ENCODE measurements at places on chromosomes 11 and 22.

GRCh38 chr22:35517769-35518530, 22.7 kb upstream of the RASD2 start:
- no peak for DNase-seq

GRCh38 chr11:45676522-45677095, 11.2 kb upstream of the CHST1 start:
- no peak for DNase-seq

GRCh38 chr11:8624698-8625097, 30.7 kb upstream of the STK33 start:
- DNase-seq = no peak

- no peak for DNase-seq
Observed at GRCh38 chr11:46912526-46913150, 5.7 kb downstream of the LRP4 start.

- no peak for DNase-seq
Observed at GRCh38 chr11:135009125-135009524, 597.1 kb upstream of the B3GAT1 start.

DNA sequence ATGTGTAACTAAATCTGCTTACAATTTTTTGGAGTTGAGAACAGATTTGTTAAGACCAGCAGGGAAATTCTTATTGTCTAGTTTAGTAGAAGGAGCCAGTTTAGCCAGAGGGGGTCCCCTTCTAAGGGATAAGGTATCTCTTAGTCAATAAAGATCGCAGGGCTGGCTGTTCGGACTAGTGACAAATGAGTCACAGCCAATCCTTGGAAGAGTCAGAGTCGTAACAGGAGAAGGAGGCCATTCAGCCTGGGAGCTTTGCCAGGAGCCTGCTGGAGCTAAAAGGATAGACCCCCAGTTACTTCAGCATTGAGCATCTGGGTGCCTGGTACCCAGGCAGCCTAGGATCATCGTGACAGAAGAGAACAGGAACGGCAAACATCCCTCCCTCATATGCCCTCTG, 191.6 kb upstream of the ARHGAP20 start:
- no peak for DNase-seq

DNA sequence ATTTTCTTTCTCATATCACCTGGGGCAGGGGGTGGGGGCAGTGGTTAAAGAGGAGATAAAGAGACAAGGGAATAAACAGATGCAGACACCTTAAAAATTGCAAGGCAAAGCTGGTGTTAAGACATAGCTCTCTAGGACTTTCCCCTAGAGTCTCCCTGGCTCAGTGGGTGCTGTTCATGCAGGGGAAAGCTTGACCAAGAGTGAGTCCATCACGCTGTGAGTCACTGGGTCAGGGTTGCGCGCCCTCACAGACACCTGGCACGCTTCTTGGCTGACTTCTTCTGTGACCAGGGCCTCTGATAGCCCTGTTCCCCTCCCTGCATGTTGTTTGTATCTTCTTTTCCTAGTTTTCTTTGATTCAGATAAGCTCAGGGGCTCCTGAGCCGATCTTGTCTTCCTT, 31.9 kb downstream of the COMMD9 start:
- no peak for DNase-seq

DNA sequence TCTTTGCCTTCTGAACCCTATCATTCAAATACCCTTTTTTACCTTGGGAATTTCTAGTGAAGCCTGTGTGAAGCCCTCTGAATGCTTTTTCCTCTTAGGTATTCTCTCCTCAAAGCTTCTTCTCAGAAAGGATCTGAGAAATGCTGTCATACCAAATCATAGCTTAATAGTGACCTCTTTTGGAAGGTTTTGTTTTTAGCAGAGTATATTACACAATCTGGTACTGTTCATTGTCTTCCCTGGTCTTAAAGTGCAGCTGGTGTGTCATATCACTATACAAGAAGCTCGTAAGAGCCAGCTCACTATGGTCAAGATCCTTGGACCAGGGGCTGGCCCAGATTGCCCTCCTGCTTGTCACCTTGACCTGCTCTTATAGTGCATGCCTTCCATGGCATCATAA, 204.4 kb upstream of the ANO5 start:
- DNase-seq = no peak

DNA sequence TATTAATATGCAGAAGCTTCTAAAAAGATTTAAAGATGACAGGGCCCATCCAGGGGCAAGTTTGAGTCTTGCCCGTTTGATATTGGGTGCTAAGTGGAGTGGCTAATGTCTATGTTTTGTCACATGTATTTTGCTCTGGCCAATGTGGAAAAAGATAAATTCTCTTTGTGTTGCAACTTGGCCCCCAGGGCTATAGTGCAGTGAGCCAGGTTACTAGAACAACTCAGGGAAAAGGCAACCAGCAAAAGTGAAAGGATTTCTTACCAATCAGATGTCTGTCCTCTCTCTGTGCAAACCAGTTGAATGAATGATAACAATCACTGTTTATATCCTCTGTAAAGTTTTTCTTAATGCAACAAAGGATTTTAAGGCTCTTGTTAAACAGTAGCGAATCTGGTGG, 4.6 kb upstream of the CLNS1A start:
- DNase-seq = no peak

DNA sequence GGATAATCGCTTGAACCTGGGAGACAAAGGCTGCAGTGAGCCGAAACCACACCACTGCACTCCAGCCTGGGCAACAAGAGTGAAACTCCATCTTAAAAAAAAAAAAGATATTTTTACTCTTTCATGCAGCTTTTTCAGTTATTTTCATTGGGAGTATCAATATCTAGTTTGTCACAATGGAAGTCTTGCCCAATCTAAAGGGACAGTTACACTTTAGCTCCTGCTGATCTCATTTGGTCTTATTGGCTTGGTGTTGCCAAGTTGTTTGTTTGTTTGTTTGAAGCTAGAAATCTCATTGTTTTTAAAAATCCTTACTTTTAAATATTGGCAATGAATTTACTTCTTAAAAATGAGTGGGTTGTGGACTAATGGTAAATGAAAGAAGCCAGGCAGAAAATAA, 24.7 kb downstream of the CEP295 start:
- no peak for DNase-seq

- DNase-seq = no peak
Observed at GRCh38 chr22:50531962-50532674, 2.3 kb upstream of the TYMP start.

DNA sequence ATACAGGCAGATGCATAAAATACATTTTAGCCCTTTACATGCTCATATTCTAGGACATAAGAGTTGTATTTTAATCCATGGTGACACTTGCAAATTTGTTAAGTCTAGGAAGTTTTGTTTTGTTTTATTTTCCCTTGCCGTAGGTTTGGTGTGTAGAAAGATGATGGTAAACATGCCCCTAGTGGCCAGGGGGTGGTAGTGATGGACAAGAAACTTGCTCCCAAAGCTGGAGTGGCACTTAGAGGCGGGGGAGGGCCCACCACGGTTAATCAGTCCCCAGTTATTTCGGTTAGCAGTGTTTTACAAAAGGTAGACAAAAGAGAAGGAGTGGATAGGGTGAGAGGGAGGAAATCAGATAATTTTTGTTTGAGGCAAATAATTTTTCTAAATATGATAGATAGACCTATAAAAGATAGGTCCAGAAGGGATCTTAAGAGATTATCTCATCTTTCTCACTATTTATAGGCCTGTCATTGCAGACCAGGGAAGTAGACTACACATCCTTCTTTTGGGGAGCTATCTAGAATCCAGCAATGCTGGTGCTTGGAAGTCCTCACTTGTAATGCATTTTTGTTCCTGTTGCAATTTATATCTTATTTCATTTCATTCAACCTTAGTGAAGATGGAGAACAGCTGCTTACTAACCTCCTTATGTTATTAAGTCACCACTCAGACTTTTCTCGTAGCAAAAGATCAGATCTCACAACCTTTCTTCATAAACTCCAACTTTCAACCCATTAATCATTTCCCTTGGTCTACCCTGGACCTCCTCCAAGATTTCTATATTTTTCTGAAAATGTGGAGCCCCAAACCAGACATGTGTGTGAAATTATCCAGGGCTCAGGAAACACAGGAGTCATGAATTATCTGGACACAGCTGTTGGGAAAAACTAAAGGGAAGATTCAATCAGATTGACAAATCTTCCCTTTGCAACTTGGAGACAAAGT, 5.9 kb upstream of the BDNF start:
- DNase-seq = no peak

DNA sequence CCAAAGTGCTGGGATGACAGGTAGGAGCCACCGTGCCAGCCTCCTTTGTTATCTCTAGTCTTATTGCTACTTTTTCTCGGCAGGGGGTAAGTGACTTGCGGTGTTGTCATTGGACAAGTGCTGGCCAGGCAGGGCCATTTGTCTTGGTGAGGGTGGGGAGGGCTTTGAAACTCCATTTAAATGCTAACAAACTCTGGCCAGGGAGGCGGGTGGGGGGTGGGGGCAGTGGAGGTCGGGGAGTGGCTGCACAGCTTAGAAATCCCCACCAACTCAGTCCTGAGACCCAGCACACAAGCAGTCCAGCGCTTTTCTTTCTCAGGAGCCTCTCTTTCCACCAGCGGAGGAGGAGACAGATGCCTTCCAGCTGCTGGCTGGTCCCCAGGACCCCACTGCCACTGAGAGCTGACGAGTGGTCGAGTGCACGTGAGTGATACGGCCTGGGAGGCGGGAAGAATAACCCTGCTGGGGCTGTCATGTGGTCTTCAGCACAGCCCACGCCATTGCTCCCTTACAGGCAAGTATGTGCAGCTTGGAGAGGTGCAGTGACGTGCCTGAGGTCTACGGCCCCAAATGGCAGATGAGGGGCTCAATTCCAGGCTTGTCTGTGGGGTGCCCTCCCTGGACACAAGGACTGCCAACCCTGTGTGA, 24.2 kb upstream of the OSBPL5 start:
- no peak for DNase-seq

GRCh38 chr11:22903782-22904181, 43.5 kb upstream of the CCDC179 start:
- DNase-seq = no peak

GRCh38 chr22:44175676-44176075, 5.0 kb upstream of the PARVG start:
- DNase-seq = no peak

- DNase-seq = no peak
Observed at GRCh38 chr11:44374001-44374400, 64.1 kb upstream of the ALX4 start.

GRCh38 chr22:45212306-45212709, 28.4 kb downstream of the KIAA0930 start:
- no peak for DNase-seq

- no peak for DNase-seq
Observed at GRCh38 chr11:119295178-119295577, 21.8 kb downstream of the MCAM start.

GRCh38 chr11:78996007-78996406, 421.3 kb upstream of the NARS2 start:
- DNase-seq = no peak

- DNase-seq = no peak
Observed at GRCh38 chr11:103545551-103545950, 436.3 kb downstream of the DYNC2H1 start.

- DNase-seq = no peak
Observed at GRCh38 chr11:61621917-61622585, 41.2 kb upstream of the SYT7 start.

- DNase-seq = no peak
Observed at GRCh38 chr11:77471558-77472193, 2.2 kb downstream of the PAK1 start.

DNA sequence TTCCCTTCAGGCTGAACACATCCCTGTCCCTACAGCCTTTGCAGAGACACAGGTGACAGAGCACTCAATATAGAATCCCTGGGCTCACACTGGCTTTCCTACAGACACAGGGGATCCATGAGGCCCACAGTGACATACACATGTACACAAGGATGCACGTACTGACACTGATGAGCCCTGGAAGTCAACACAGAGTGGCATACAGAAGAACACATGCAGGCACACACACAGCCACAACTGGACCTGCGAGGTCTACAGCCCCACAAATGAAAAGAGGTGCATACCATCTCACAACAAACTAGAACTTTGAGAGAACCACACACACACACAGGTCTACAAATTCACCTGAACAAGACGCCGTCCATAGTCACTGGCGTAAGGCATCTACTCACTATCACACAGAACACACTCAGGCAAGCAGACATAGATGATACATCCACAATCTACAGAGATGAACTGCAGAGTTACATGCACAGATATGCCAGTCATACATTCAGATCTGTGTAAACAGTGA, 3.5 kb upstream of the ZNF74 start:
- no peak for DNase-seq

DNA sequence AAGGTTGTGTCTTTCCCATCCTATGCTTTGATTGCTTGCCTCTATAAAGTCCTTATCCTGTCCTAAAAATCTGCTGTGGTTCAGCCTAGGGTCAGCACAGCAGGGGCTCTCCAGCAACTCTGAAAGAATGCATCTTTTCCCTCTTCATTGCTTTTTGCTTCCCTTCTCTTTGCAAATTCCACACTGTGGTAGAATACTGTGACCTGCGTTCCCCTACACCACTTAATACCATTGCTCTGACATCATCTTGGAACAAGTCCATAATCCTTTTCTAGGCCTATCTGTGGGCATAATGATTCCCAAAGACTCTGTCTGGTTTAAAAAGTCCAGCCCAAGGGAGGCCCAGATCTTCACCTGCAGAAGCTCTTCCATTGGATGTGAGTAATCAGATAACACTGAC, 177.7 kb downstream of the NAV2 start:
- DNase-seq = no peak

DNA sequence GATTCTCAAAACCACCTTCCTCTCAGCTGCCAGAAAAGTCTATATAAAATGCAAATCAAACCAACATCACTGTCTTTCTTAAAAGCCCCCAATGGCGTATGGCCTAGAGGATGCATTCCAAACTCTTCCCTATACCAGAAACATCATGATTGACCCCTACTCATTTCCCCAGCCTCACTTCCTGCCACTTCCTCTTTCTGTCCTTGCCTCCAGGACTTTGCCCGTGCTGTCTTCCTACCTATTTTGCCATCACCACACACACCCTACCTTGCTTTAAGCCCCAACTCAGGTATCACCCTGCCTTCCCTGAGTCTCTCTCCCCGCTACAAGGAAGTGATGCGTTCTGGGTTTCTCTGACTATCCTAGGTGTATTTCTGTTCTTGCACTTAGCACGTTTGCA, 8.1 kb downstream of the POU2AF2 start:
- no peak for DNase-seq

DNA sequence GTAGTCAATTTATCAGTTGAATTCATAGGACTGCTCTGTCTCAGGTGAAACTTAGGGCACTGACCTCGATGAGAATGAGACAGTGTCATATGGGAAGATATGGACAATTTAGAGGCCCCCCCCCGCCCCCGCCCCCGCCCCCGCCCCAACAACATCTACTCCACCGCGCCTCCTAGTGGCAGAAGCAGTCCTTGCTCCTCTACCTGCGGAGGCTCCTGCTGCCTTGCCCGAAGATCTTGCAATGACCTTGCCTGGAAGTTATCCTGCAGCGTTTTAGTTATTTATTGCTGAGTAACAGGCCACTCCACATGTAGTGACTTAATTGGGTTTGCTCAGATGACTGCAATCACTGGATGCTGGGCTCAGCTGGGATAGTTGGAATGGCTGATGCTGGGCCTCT, 15.2 kb downstream of the SERPINH1 start:
- no peak for DNase-seq
